ENCODE measurements at places on chromosomes 3 and 15. TPM values are rescaled to one million over a fixed set of nuclear protein-coding genes. Genes with fewer than 3 reads are reported as not detected.

- H3K4me1 ChIP-seq = no peaks in the 10 kb centered on the region
- H3K4me3 ChIP-seq = no peak overlapping the region
- no peak overlapping the region for H3K27ac ChIP-seq
- no peaks in the 10 kb centered on the region for H3K27me3 ChIP-seq
These were observed 14.9 kb downstream of the NAALADL2 start for GRCh38 chr3:174873832-174874657.

GRCh38 chr15:70486451-70487386 lies 276.6 kb downstream of the UACA start:
- H3K4me1 ChIP-seq = no peaks in the 10 kb centered on the region
- no peak for DNase-seq
- peaks cover 4% of the 10 kb centered on the region for H3K27me3 ChIP-seq
- H3K4me3 ChIP-seq = no peak overlapping the region
- no peaks in the 10 kb centered on the region for H3K36me3 ChIP-seq

GRCh38 chr15:67422296-67422695 lies 98.6 kb upstream of the C15orf61 start:
- H3K4me1 ChIP-seq = no peaks in the 10 kb centered on the region
- no peak overlapping the region for H3K4me3 ChIP-seq
- H3K27ac ChIP-seq = no peak overlapping the region
- no peaks in the 10 kb centered on the region for H3K27me3 ChIP-seq

DNA sequence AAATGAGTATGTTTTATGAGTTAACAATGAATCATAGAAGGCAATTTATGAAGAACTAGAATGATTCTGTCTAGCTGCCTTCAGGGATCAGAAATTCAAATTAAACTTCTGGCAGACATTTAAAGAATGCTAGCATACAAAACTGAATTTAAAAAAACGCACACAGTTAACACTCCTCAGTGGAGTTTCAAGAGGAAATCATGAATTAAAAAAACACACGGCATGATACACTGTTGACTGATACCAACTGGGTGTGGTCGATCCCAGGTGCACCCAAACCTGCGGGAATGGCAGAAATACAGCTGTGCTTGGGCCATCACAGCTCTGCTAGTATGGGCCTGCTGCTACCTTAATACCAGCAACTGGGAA lies 526.0 kb downstream of the FOXP1 start:
- no peak overlapping the region for H3K4me3 ChIP-seq
- DNase-seq = peak; percentile 61
- peaks cover 98% of the 10 kb centered on the region for H3K4me1 ChIP-seq
- no peaks in the 10 kb centered on the region for H3K27me3 ChIP-seq
- H3K36me3 ChIP-seq = peaks cover 3% of the 10 kb centered on the region
- peak overlapping the region; percentile 92 for H3K27ac ChIP-seq

DNA sequence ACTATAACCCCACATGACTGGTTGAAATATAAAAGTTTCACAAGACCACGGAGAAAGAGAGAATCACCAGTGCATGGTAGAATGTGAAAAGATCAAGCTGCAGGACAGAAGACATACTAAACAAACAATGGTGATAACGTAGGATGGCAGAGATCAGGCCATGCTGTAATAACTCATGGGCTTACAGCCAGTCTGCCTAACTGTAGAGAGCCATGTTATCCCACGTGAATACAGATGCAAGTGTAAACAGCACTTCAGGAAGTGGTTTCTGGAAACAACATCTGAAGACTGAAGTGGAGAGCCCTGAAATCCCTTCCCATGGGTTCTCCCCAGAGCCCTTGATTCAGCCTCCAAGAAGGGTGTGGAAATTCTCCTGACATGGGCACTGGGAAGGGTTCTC lies 103.2 kb upstream of the SLCO2A1 start:
- DNase-seq = no peak
- H3K27ac ChIP-seq = no peak overlapping the region
- no peaks in the 10 kb centered on the region for H3K27me3 ChIP-seq

GRCh38 chr15:45121706-45122417 lies 7.7 kb downstream of the DUOXA2 start:
- no peaks in the 10 kb centered on the region for H3K36me3 ChIP-seq
- peaks cover 10% of the 10 kb centered on the region for H3K4me1 ChIP-seq
- H3K27me3 ChIP-seq = peaks cover 43% of the 10 kb centered on the region
- no peak overlapping the region for H3K27ac ChIP-seq
- DNase-seq = peak; percentile 54

- H3K4me3 ChIP-seq = no peak overlapping the region
- no peak for DNase-seq
- no peaks in the 10 kb centered on the region for H3K27me3 ChIP-seq
- no peaks in the 10 kb centered on the region for H3K4me1 ChIP-seq
- no peak overlapping the region for H3K27ac ChIP-seq
These were observed 41.1 kb downstream of the NGRN start for GRCh38 chr15:90306560-90306959.

- DNase-seq = no peak
- no peaks in the 10 kb centered on the region for H3K36me3 ChIP-seq
- H3K27me3 ChIP-seq = no peaks in the 10 kb centered on the region
- H3K27ac ChIP-seq = no peak within 1 kb of the TSS
- H3K4me1 ChIP-seq = no peaks in the 10 kb centered on the region
These were observed at the start of gene HHATL for GRCh38 chr3:42702066-42702951. Gene HHATL (minus strand): TSS chr3:42702798. CDS start chr3:42700826, 1,972 bp downstream.

GRCh38 chr15:63986185-63986680 lies 60.1 kb downstream of the DAPK2 start:
- no peak overlapping the region for H3K4me3 ChIP-seq
- no peak overlapping the region for H3K27ac ChIP-seq
- no peaks in the 10 kb centered on the region for H3K36me3 ChIP-seq
- H3K27me3 ChIP-seq = no peaks in the 10 kb centered on the region

GRCh38 chr3:78879295-78879860 lies 888.4 kb downstream of the ROBO1 start:
- H3K27me3 ChIP-seq = no peaks in the 10 kb centered on the region
- H3K27ac ChIP-seq = no peak overlapping the region
- H3K4me3 ChIP-seq = no peak overlapping the region

- no peak overlapping the region for H3K4me3 ChIP-seq
- peak; percentile 40 for DNase-seq
- no peaks in the 10 kb centered on the region for H3K36me3 ChIP-seq
- H3K27ac ChIP-seq = no peak overlapping the region
- no peaks in the 10 kb centered on the region for H3K27me3 ChIP-seq
These were observed 393.1 kb downstream of the PLOD2 start for GRCh38 chr3:145767909-145768308.

GRCh38 chr3:151452841-151453240 lies 8.0 kb downstream of the IGSF10 start:
- DNase-seq = no peak
- H3K4me1 ChIP-seq = no peaks in the 10 kb centered on the region
- peaks cover 4% of the 10 kb centered on the region for H3K27me3 ChIP-seq
- no peaks in the 10 kb centered on the region for H3K36me3 ChIP-seq

- H3K4me3 ChIP-seq = no peak overlapping the region
- no peaks in the 10 kb centered on the region for H3K4me1 ChIP-seq
- no peaks in the 10 kb centered on the region for H3K36me3 ChIP-seq
These were observed 783.1 kb downstream of the GBE1 start for GRCh38 chr3:80978216-80978969.

GRCh38 chr3:194817936-194818335 lies 132.3 kb downstream of the FAM43A start:
- no peaks in the 10 kb centered on the region for H3K36me3 ChIP-seq
- no peaks in the 10 kb centered on the region for H3K27me3 ChIP-seq
- H3K4me1 ChIP-seq = no peaks in the 10 kb centered on the region
- H3K27ac ChIP-seq = no peak overlapping the region
- H3K4me3 ChIP-seq = no peak overlapping the region

GRCh38 chr3:143727391-143727790 lies 120.9 kb downstream of the SLC9A9 start:
- H3K4me1 ChIP-seq = peaks cover 4% of the 10 kb centered on the region
- no peak for DNase-seq
- H3K27ac ChIP-seq = no peak overlapping the region
- H3K4me3 ChIP-seq = no peak overlapping the region
- H3K36me3 ChIP-seq = no peaks in the 10 kb centered on the region

DNA sequence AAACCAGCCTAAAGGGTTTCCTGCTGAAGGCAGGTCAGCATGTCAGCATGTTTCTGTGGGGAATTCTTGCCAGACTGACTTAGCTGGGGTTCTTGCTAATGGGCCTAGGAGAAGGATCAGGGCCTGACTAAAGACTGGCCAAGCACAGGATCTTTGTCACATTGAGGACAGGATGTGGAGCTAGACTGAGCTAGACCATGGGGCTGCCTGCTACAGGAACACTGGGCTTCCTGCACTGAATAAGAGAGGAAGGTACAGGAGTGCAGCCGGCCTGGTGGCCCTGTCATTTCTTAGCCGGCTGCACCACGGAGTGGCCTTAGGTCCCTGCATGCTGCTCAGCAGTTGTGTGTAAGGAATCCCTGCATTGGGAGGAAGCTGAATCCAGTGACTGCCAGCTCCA lies 68.2 kb downstream of the GABRG3 start:
- H3K4me1 ChIP-seq = no peaks in the 10 kb centered on the region
- no peak overlapping the region for H3K27ac ChIP-seq
- no peak overlapping the region for H3K4me3 ChIP-seq

- H3K4me3 ChIP-seq = no peak overlapping the region
- H3K27ac ChIP-seq = no peak overlapping the region
- no peak for DNase-seq
- H3K27me3 ChIP-seq = no peaks in the 10 kb centered on the region
- H3K4me1 ChIP-seq = no peaks in the 10 kb centered on the region
These were observed 37.0 kb downstream of the FMN1 start for GRCh38 chr15:33157371-33158037.

- no peaks in the 10 kb centered on the region for H3K4me1 ChIP-seq
- H3K27ac ChIP-seq = no peak overlapping the region
- H3K36me3 ChIP-seq = no peaks in the 10 kb centered on the region
- H3K4me3 ChIP-seq = no peak overlapping the region
These were observed 33.9 kb upstream of the TOPBP1 start for GRCh38 chr3:133695560-133696171.

DNA sequence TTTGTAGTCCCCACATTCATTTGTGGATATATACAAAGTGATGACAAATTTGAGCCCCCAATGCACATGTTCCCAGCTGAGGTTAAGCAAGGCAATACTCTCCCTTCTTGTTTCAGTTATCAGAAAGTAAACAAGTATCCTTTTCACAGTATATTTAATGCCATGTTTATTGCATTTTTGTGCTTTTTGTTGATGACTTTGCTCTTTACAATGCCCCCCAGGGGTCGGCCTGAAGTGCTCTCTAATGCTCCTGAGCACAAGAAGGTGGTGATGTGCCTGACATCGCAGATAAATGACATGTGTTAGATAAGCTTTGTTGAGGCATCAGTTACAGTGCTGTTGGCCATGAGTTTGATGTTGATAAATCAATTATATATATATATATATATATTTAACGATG lies 57.7 kb upstream of the THSD4 start:
- no peaks in the 10 kb centered on the region for H3K27me3 ChIP-seq
- H3K36me3 ChIP-seq = no peaks in the 10 kb centered on the region
- H3K27ac ChIP-seq = no peak overlapping the region

DNA sequence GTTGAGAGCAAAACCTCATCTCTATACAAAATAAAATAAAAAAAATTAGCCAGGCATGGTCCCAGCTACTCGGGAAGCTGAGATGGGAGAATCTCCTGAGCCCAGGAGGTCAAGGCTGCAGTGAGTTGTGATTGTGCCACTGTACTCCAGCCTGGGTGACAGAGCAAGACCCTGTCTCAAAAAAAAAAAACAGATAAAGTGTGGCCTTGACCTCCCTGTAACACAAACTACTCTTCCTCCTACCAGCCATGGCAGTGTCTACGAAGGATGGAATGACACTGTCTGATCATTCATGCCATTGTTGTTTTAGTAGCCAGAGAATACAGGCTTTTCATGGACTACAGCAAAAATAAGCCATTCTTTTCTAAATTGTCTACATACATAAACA lies 117.1 kb upstream of the IQSEC1 start:
- no peaks in the 10 kb centered on the region for H3K27me3 ChIP-seq
- H3K4me3 ChIP-seq = no peak overlapping the region
- H3K27ac ChIP-seq = no peak overlapping the region
- no peaks in the 10 kb centered on the region for H3K4me1 ChIP-seq

Gene LMCD1
- total RNA-seq = 14.5 TPM

Gene FANCI
- total RNA-seq = 74.7 TPM

Gene EPHB1
- 2.5 TPM for total RNA-seq

Gene RAB8B
- 52.5 TPM for total RNA-seq

Data from endothelial cell of umbilical vein (primary cell).